Stimulated activated CD8-positive, alpha-beta memory T cell treated with anti-CD3 and anti-CD28 coated beads, Interleukin-4, amount 100 ng/mL, for 4 hours (primary cell): ENCODE measurements at places on chromosomes 16 and 17.

DNA sequence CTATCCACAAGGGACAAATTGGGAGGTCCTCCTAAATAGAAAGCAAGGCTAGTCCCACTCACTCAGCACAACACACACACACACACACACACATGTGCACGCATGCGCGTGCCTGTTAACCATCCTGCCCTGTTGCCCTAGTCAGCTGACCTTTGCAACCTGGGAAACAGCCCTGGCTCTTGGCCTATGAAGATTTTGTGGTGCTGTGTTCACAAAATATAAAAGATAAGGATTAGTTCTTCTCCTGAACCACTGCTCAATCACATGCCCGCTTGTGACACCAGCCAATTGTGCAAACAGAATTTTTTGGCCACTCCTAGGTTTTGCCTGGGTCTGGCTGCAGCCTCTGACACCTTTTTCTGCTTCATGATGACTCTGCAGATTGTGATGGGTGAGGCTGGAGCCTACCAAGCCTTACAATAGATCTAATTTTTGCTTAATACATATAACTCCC is 3.3 kb upstream of the CES1 start:
- DNase-seq: no peak

- DNase-seq: no peak
Measured at GRCh38 chr17:36937001-36937958, at the start of gene LHX1. Gene LHX1 (plus strand): TSS chr17:36937475. CDS start chr17:36938198, 723 bp downstream.

- no peak for DNase-seq
Measured at GRCh38 chr17:4706121-4706520, 2.2 kb upstream of the PELP1 start.

DNA sequence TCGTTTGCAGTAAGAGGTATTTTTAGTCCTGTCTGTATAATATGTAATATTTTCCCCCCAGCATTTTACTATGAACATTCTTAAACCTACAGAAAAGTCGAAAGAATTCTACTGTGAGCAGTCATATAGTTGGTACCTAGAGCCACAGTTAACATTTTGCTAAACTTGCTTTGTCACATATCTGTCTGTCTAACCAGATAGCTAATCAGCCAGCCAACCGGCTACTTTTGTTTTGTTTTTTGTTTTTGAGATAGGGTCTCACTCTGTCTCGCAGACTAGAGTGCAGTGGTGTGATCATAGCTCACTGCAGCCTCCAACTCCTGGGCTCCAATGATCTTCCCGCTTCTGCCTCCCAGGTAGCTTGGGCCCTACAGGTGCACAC is 73.3 kb downstream of the ABCC1 start:
- DNase-seq: no peak

DNA sequence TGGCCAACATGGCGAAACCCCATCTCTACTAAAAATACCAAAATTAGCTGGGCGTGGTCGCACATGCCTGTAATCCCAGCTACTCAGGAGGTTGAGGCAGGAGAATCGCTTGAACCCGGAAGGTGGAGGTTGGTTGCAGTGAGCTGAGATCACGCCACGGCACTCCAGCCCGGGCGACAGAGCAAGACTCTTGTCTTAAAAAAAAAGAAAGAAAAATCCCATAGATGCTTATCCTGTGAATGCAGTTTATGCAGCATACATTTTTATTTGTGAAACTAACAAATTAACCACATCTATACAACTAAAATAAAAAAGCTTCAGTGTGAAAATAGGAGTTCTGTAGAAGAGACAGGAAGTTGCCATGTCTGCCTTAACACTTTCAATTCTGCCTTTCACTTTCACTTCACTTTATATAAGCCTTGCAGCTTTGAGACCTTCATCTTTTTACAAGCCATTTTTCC is 7.1 kb downstream of the IGSF6 start:
- no peak for DNase-seq

- DNase-seq: no peak
Measured at GRCh38 chr17:8464941-8465340, 29.3 kb downstream of the NDEL1 start.

- no peak for DNase-seq
Measured at GRCh38 chr17:43907425-43907981, at the start of gene MPP2. Gene MPP2 (minus strand): TSS chr17:43907536. CDS start chr17:43904460, 3,076 bp downstream.

DNA sequence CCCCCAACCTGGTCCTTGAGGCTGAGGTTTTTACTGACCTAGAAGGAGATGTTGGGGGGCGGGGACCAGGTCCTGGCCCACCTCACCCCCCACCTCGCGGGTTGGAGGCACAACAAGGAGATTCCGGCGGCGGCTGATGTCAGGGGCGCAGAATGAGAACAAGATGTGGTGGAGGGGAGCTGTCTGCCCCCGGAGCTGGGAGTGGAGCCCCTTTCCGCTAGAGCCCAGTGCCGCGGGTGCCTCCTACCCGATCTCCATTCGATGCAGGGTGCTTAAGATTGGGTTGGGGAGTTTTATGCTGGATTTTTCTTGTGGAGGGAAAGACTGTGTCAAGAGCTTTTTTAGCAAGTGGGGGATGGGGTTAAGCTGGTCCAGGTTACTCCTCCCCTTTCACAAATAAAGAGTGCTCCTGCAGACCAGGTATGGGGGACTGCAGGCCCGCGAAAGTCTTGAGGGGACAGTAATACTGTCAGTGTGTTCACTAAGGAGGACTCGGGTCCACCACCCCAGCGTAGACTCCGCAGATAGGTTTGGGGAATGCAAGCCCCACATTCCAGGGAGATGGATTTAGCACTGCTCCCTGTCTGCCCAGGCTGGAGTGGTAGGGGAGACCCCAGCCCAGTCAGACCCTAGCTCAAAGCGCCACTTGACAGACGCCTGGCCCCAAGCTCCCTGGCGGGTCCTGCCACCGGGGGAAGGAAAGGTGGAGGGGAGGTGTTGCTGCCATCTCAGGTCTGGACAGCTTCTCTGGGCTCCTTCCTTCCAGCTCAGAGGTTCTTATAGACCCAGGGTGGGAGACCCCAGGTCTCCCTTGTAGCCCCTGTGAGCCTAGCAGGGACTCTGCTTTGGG is 2.0 kb downstream of the CACNA1G start:
- DNase-seq: no peak

GRCh38 chr16:86809458-86809955 is 231.2 kb downstream of the FOXL1 start:
- no peak for DNase-seq

DNA sequence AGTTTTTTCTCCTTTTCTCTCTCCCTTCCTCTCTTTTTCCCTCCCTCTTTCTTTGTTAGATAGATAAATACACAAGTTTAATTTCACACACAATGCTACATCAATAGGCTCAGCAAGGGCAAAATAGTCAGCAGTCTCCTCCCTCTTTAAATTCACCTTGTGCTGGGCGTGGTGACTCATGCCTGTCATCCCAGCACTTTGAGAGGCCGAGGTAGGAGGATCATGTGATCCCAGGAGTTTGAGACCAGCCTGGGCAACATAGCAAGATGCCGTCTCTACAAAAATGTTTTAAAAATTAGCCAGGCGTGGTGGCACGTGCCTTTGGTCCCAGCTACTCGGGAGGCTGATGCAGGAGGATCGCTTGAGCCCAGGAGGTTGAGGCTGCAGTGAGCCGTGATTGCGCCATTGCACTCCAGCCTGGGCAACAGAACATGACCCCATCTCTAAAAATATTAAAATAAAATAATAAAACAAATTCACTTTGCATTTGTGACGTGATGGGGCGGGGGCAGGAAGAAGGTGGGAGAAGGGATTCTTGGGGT is 27.4 kb downstream of the IL21R start:
- no peak for DNase-seq

DNA sequence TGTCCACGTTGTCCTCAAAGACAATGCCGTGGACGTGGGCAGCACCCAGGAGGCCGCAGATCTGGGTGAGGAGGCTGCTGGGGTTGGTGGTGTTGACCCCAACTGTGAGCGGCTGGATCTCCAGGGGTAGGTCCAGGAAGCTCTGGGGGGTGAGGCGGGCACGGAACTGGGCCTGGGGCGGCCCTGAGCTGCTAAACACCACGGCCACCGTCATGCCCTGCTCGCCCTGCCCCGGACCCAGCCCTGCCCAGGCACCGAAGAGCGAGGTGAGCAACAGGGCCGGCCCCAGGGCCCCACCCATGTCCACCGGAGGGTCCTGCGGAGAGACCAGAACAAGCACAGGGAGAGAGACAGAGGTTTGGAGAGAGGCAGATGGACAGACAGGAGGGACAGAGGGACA is 4.9 kb downstream of the GRIN2C start:
- DNase-seq: no peak

DNA sequence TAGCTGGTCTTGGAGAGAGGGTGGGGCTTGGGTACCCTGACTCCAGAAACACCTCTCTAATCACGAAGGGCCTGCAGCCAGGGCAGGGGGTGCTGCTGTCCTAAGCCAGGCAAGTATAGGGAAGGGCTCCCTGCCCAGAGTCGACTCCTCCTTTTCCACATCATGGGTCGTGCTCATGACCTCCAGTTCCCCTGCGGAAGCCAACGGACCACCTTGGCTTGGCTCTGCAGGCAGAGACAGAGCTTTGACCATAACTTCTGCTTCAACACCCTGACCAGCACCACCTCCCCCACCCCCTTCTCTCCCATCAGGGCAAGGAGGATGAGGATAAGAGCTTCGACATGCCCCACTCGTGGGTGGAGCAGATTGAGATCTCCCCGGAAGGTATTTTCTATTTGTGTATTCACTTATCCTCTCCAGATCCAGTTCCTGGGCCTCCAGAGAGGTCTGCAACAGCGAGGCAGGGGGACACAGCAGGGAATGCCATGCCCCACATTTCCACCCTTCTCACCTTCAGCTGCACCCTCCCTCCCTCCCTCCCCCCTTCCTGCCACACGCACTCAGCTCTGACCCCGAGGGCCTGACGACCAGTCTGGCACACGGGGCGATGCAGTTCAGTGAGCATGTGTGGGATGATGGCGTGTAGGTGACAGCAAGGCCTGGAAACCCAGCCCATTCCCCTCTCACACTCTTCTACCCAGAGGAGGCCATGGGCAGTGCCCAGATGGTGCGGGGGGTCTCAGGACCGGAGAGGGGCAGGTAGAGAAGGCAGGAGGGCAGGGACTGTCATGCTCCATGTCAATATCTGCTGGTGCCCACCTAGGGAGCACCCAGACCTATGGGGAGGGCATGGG is 14.0 kb upstream of the KATNB1 start:
- DNase-seq: no peak

GRCh38 chr17:21194226-21194625 is 19.7 kb downstream of the TMEM11 start:
- DNase-seq: no peak

GRCh38 chr17:76048711-76049110 is 21.6 kb upstream of the EVPL start:
- no peak for DNase-seq

DNA sequence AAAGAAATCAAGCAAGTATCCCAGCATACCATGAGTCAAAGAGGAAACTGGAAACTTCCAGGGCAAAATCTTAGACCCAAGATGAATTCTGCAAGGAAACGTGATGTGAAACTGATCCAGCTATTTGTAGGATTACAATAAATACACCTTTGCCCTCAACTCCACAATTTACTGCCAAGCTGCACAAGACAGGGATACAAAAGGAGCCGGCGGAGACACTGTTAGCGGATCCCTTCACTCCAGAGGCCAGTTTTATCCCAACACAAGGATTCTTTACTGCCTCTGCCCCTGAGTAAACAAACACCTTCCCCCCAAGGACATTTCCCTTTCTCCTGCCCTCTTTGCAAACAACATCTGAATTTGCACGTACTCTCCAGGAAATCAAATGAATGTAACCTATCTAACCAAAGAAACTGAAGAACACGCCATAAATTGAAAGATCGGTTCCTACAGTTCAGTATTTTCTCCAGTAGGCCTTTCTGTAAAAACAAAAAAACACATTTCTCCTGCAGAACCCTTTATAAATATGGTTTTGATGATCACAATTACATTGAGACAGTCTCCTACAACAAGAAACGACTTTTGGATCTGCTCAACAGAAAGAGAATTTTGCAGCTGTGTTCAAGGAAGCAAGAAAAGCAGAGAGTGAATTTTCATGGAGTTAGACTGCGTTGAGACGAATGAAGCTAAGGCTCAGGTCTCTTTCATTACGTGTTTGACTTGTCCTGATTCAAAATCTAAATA is 1.4 kb upstream of the CBX2 start:
- DNase-seq: no peak

GRCh38 chr16:9859701-9860327 is 322.4 kb downstream of the GRIN2A start:
- no peak for DNase-seq

GRCh38 chr17:61072648-61073047 is 327.0 kb upstream of the TBX2 start:
- DNase-seq: no peak

DNA sequence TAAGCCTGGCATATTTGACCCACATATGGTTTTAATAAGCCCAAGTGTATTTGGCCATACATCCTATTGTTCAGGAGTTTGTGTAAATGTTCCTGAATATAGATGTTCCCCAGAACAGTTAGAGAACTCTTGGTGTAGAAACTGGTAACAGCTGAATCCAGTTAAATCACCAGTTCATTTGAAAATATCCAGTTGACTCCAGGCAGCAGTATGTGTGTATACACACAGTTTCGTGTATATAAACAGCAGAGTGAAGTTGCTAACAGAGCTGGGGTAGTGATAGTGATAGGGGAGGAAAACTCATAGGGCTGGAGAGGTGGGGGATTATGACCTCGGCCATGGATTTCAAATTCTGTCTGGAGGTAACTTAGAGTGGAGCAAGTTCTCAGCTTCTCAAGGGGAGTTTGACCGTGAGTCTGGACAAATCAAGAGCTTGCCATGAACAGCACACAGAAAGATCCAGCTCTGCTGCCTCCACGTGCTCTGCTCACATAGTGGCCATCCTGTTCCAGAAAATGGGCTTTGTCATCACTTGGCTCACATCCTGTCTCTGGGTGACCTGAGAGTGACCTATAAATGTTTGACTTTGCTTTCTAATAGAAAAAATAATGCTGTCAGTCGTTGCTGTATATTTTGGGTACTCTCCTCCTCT is 30.6 kb upstream of the MMD start:
- no peak for DNase-seq

DNA sequence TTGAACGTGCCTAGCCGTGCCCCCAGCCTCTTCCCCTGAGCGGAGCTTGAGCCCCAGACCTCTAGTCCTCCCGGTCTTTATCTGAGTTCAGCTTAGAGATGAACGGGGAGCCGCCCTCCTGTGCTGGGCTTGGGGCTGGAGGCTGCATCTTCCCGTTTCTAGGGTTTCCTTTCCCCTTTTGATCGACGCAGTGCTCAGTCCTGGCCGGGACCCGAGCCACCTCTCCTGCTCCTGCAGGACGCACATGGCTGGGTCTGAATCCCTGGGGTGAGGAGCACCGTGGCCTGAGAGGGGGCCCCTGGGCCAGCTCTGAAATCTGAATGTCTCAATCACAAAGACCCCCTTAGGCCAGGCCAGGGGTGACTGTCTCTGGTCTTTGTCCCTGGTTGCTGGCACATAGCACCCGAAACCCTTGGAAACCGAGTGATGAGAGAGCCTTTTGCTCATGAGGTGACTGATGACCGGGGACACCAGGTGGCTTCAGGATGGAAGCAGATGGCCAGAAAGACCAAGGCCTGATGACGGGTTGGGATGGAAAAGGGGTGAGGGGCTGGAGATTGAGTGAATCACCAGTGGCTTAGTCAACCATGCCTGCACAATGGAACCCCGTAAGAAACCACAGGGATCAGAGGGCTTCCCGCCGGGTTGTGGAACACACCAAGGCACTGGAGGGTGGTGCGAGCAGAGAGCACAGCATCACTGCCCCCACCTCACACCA is 724 bp downstream of the GAA start:
- DNase-seq: no peak

- DNase-seq: no peak
Measured at GRCh38 chr17:6495450-6496115, 51.3 kb downstream of the PIMREG start.

GRCh38 chr17:51435171-51435552 is 174.8 kb downstream of the UTP18 start:
- DNase-seq: no peak
